Anterior cingulate cortex (tissue), 58 donors: ENCODE measurements at places on chromosomes 2 and 18.

- no peak for DNase-seq
These were observed 41.6 kb downstream of the LRRC30 start for GRCh38 chr18:7272311-7273049.

DNA sequence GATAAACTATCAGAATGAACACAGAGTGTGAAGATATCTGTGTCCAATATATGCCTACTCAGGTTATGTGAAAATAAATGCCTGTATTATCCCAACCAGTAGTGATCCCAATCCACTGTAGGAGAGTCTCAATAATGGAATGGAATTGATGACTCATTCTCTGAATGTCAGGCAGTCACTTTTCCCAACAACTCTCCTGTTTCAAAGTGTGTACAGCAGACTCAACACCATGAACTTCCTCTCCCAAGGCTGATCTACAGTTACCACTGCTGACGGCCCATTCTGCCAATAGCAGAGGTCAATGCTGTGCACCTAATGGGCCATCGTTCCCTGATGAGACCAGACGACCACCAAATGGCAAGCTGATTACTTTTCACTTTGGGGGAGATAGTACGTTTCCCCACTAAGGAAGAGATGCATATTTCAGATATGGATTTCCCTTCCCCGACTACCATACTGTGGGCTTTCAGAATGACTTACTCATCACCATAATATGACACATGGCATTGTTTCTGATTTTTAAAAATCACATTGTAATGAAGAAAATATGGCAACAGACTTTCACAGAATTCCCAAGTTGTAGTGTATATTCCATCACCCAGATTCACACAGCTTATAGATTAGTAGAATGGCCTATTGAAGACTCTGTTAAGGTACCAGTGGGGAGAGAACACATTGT, 601.7 kb upstream of the VRK2 start:
- no peak for DNase-seq

GRCh38 chr18:55485666-55486065, 102.3 kb downstream of the TCF4 start:
- DNase-seq: no peak

GRCh38 chr2:72951303-72952095, 34.2 kb downstream of the EMX1 start:
- no peak for DNase-seq

DNA sequence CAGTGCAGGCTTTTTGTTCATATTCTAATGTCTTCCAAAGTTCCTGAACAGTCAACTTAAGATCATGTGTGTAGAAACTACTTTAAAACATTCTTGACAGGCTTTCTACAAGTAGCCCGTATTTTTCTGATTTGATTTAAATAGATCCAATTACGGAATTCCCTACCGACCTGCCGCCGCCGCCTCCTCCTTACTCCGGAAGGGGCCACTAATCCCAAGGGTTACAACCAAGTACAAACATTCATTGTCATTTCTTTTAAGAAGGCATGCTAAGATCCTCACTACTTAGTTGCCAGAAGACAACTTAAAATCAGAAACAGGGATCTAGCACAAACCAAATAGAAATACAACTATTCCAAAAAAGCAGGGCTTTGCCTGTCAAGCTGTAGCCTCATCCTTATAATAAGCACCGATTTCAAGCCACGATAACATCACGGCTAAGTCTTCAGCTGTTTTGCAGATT, 784 bp downstream of the WDR33 start:
- DNase-seq: no peak

DNA sequence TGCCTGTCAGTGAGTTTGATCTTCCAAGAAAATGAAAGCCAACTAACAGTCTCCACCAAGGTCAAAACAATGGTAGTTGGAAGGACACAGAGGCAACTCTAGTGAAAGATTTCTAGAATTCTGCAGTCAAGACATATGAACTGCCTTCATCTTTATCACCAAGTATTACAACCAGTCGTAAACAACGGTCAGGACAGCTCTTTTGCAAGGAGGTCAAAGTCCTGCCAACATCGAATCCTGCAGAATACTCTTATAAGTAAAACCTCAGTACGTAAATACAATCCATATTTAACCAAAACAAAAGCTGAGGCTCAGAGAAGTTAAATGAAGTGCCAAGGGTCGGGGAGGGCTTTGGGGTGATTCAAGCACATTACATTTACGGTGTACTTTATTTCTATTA, 3.1 kb downstream of the FEZ2 start:
- no peak for DNase-seq

- no peak for DNase-seq
These were observed 127.1 kb downstream of the TNS1 start for GRCh38 chr2:217875556-217876252.

GRCh38 chr18:12430137-12430990, 22.6 kb downstream of the PRELID3A start:
- DNase-seq: no peak

DNA sequence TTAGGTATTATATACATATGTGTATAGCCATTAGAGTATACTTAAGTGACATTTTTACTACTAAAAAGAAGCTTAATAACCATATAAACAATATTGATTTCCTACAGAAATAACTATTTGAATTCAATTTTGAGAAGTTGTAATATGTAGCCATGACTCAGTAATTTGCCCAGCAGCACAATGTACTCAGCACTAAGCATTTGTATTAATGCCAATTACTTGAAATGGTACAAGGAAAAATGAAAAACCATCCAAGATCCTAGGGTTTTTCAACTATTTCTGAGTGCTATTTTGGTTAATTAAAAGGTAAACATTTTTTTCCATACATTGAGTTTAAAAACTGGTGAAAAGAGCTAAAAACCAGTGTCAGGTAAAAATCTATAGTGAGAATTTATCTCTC, 324.0 kb downstream of the KCNJ3 start:
- no peak for DNase-seq

DNA sequence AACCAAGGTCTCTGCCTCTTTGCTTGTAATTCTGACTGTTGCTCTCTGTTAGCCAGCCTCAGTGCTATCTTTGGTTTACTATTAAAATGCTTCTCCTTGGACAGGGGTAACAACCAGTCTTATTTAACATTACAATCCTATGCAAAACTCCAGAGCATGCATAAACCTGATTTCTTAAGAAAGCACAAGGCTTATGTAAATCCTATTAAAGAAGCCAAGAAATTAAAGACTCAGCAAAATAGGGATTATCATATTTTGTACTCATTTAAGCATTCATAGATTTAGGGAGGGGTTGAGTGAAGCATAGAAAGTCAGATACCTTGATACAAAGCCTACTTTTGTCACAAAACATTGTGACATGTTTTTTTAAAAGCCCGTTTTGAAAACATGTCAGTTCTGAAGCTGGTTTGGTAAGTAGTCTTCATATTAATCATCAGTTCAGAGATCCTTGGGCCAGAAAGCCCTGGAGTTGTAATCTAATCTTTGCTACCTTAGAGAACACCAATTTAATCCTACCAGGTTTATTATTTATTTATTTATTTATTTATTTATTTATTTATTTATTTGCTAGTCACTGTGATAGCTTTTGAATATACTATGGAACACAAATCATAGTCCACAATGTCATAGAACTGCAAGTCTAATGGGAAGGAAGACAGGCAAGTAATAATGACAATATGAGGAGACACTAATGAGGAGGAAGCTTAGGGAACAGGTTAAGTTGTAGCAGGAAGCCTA, 158.0 kb upstream of the HNMT start:
- no peak for DNase-seq

DNA sequence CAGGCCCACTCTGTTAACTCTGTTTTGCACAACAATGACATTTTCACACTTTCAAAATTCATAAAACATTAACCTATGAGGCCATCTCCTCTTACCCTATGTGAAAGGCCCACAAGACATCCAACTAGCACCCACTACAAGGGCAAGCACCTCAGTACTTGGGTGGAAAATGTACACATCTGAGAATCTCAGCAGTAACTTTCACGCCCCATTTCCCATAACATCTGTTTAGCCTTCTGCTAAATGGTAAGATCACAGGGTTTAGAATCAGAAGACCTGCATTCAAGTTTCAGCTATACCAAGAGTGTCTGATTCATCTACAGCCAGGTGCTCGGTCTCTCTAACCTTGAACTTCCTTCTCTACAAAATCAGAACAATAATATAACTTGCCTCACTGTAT, 89.2 kb downstream of the SP100 start:
- DNase-seq: no peak

GRCh38 chr2:148430101-148430500, 214.4 kb upstream of the EPC2 start:
- no peak for DNase-seq

DNA sequence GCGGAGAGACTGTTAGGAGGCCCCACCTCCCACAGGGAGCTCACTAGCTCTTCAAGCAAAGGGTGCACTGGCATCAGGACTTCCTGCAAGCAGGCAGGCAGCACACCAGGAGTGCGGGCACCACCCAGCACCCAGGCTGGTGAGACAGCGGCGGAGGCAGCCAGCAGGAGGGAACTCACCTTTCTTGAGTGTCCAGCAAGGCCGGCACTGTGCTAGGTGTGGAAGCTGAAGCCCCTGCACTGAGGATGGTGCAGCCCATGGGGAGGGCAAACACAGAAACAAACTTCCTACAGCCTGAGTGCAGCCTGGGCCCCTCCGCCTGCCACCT, 100.7 kb upstream of the ID2 start:
- DNase-seq: no peak

DNA sequence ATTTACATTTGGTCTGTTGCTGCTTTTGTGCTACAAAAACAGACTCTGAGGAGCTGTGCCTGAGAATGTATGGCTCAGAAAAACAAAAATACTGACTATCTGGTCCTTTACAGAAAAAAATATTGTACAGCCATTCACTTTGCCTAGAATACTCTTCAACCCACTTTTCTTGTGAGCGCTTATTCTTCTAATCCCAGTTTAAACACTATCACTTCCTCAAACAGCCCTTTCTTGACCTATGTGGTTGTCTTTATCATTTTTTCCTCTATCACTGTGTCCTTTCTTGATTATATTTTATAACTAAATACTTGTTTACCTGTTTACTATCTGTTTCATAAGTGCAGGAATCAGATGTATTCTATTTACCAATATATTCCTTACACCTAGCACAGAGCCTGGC, 33.5 kb downstream of the CUL3 start:
- no peak for DNase-seq

DNA sequence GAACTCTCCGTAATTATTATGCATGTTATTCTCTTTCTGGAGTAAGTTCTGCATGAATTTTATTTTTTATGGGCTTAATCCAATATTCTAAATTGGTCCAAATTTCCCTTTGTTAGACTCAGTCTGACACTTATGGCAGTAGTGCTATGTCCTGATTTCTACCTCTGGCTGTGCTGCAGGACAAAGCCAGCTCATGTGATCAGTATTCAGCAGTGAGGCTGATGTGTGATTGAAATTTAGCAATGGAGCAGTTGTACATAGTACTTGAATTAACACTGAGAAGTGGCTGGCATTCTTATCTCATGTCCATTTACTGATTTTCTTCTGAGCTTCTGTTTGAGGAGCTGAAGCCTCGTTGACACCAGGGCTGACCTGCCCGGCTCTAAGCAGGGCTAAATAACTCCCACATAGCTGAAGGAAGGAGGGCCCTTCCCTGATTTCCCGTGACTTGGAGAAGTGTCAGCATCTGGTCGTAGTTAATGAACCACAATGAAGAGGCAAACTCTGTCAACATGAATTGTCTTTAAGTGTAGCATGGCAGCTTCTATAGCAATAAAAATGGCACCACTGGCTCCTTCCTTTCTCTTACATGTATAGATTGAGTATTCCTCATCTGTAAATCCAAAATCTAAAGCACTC, 159.0 kb upstream of the RASGRP3 start:
- DNase-seq: no peak

- DNase-seq: no peak
These were observed 566.0 kb downstream of the NR4A2 start for GRCh38 chr2:155766342-155767115.

- no peak for DNase-seq
These were observed 97.8 kb downstream of the GATA6 start for GRCh38 chr18:22267225-22267624.

- DNase-seq: no peak
These were observed 173.3 kb upstream of the NT5C1B start for GRCh38 chr2:18762667-18763066.

DNA sequence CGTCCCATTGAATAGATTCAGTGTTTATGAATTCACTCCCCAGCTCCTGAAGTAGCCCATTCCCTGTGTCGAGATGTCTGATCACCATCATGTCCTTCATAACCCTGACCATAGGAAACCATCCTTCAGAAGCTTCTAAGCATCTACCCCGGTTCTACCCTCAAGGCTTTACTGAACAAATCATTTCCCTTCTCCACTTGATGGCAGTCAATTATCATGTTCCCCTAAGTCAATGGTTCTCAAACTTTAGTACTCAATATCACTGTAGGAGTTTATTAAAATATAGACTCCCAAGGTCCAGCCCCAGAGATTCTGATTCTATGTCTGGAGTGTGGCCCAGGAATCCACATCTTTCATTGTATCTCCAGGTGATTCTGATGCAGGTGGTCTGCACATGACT, 228.4 kb upstream of the SP5 start:
- DNase-seq: no peak

- no peak for DNase-seq
These were observed at the start of gene DSG2 for GRCh38 chr18:31497836-31498573. Gene DSG2, plus strand, starts transcription at chr18:31498177. Its CDS starts 75 bp downstream, at chr18:31498252.

- no peak for DNase-seq
These were observed 2.6 kb upstream of the ALMS1 start for GRCh38 chr2:73383036-73383435.

GRCh38 chr2:48733067-48733503, 22.4 kb downstream of the LHCGR start:
- no peak for DNase-seq

- DNase-seq: no peak
These were observed 40.2 kb downstream of the TMEM182 start for GRCh38 chr2:102801858-102802699.

DNA sequence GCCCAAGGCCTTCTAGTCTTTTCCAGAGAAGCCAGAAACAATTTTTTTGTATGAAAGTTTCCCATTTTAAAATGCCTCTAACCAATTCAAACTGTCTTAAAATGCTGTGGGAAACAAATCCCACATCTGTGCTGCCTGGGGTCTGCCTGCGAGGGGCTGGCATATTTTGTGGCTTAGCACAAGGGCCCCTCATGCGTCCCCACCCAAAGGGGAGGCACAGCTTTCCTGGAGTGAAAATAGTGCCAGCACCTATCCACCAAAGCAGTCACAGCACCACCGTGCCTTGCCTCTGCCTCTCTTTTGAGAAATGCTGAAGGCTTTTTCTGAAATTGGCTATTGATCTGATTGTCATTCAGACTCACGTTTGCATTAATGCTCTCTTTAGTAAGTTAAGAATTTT, 22.2 kb upstream of the GNAL start:
- DNase-seq: no peak
